Diencephalon (tissue), 1 donor: ENCODE measurements at places on chromosomes 4 and X. TPM values are rescaled to one million over a fixed set of nuclear protein-coding genes. Genes with fewer than 3 reads are reported as not detected.

Gene NWD2
- total RNA-seq: 14.8 TPM

Gene GPM6B
- total RNA-seq: 455 TPM

Gene HPGD
- total RNA-seq: 8.5 TPM

Gene SPATA18
- total RNA-seq: 6.0 TPM

Gene BTK
- total RNA-seq: 2.1 TPM

Gene DKK2
- 5.8 TPM for total RNA-seq

Gene TMPRSS11A
- not detected for total RNA-seq

Gene ASB12
- 0.46 TPM for total RNA-seq
